ENCODE measurements at places on chromosomes 6 and 20.

DNA sequence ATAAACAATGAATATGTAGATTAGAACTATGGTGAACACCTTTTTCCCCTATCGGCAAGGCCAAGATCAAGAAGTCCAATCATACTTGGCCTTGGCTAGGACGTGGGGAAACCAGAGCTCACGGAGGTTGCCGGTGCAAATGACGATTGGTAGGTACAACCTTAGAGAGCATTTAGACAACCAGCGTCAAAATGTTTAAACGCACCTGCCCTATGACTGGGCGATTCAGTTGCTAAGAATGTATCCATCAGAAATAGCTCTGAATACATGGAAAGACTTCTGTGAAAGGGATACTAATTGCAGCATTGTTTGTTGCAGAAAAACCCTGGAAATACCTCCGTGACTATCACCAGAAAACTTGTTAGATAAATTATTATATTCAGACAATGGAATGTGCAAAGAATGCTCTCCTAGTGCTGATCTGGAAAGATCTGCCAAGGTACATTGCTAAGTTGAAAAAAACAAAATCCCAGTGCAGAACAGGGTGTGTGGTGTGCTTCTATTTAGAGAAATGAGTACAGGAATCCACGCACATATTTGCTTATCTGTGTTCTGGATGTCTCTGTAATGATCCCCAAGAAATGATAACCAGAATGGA is 48.0 kb upstream of the PTPN1 start:
- no peak for DNase-seq

DNA sequence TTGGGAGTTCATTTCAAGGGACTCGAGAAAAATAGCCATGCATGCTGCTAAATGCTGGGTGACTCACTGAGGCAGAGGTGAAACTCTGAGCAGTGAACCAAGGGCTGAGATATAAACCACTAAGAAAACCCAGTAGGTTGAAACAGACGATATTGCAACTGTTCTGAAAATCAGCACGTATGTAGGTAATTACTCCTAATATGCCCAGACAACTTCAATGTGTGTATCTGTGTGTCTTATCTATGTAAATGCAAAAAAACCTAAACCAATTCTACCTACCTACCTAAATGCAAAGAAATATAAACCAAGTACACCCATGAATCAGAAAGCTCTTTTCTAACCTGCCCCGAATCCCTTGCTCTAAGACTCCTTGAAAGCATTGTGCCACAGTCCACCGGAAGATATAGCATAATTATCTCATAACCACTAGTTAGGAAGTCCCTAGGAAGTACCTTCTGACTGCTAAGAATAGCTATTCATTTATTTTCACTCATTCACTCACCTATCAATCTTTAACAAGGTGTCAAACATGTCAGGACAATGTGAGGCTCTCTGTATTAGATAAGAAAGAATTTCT is 458.7 kb upstream of the RUNX2 start:
- DNase-seq: no peak

- DNase-seq: no peak
These were observed 75.8 kb downstream of the CDH22 start for GRCh38 chr20:46232539-46232938.

DNA sequence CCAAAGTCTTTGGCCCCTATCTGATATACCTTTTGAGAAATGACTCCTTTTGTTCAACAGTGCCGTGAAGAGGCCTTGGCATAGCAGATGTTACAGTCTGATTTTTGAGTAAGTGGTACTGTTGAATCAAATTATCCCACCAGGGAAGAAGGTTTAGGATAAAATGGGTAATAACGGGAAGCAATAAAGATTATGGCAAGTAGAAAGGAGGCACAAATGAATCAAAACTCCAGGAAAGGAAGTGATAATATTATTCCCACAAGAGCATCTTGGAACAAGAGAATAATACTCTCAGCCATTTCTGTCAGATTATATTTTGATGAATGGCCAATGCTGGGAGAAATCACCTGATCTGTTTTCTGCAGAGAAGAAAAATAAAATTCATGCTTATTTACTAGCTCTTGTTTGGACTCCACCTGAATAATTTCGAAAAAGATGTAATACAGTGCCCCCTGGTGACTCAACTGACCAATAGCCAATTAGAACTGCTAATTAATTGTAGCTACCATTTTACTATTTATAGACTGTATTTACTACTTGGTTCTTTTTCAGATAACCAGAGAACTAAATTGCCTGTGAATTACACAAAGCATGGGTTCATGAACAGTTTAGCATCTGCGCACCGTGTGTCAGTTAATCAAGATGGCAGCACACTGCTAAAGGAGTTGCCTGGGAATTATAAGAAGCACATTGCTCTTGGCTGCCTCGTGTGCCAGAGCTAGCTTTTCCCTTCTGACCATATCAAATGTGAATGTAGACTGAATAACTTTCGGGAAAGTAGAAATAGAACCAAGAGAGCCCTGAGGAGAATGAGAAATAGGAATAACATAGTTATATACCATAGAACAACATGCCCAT is 78.5 kb upstream of the TRDN start:
- no peak for DNase-seq

DNA sequence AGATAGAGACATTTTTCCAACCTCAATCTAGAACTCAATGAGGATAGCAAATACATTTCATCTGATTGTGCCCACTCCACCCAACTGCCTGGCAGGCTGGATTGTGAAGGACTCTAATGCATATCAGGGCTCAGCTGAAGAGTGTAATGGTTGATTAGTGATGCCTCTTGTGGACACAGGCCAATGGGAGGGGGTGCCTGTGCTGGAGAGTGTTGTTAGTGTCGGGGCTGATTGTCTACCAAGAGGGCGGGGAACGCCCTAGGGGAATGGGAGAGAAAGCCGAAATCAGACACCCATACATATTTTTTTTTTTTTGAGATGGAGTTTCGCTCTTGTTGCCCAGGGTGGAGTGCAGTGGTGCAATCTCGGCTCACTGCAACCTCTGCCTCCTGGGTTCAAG is 103.7 kb upstream of the SALL4 start:
- no peak for DNase-seq

- no peak for DNase-seq
These were observed 144.5 kb downstream of the CEBPB start for GRCh38 chr20:50335105-50335504.

DNA sequence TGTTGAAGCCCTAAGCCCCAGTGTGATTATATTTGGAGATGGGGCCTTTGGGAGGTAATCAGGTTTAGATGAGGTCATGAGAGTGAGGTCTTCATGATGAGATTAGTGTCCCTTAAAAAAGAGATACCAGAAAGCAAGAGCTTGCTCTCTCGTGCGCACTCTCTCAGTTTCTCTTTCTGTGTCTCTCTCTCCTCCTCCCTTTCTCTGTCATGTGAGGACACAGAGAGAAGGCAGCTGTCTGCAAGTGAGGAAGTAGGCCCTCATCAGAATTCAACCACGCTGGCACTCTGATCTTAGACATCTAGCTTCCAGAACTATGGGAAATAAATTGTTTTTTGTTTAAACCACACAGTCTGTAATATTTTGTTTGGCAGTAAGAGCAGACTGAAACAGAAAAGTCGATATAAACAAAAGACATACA is 180.5 kb downstream of the IBTK start:
- no peak for DNase-seq

GRCh38 chr6:165702669-165703068 is 39.6 kb upstream of the PDE10A start:
- no peak for DNase-seq

DNA sequence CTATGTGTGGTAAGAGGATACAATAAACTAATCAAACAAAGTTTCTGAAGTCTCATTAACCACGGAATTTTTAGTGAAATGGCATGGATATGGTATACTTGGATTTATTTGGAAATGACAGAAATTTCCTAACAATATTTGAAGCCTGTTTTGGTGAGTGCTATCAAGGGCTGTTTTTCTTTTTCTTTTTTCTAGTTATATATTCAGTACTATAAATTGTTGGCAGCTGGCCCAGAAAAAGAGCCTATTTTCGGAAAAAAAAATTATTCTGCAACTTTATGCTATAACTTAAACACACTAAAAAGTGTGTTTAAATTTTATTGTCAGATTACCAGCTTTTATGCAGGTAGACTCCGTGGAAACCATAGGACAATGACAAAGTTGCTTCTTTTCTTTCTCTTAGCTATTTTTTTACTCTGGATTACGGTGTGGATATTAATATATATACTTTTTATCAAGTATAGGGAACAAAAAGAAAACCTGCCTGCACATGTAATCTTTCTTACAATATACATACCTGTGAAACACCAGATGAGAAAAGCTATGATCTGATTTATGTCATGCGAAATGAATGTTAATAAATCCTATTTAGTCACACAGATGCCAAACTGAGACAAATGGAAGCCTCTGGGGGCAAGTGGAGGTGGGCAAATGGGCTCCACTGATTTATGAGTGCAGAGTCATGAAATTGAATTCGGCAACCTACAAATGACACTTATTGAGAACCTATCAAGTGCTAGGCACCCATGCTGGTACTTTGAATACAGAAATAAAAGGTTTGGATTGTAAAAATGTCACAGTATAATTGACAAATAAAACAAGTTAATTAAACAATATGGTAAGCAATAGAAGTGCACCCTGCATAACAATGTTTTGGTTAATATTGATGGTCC is 919.5 kb upstream of the FLRT3 start:
- no peak for DNase-seq

DNA sequence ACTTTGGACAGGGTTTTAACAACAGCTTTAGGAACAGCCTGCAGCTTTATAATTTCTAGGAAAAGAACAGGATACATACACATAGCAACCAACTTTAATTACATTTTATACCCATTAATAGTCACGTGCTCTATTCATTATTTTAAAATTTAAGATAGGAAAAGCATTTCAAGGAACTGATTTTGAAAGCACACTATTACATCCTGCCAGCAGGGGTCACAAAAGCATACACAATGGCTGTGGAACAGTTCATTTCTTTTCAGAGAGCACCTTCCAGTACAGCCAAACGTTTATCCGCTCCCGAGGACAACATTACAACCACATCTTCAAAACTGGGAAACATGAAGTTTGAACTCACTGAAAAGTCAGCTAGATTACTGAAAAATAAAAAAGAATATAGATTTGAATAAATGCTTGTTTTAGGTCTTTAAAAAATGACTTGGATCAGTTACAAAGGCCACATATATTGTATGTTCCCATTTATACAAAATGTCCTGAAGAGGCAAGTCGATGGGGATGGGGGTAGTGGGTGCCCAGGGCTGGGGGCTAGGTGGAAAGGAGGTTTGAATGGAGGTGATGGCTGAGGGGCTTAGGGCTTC is 104.6 kb upstream of the EXOC2 start:
- no peak for DNase-seq

GRCh38 chr6:53837865-53838769 is 43.3 kb downstream of the LRRC1 start:
- DNase-seq: no peak

DNA sequence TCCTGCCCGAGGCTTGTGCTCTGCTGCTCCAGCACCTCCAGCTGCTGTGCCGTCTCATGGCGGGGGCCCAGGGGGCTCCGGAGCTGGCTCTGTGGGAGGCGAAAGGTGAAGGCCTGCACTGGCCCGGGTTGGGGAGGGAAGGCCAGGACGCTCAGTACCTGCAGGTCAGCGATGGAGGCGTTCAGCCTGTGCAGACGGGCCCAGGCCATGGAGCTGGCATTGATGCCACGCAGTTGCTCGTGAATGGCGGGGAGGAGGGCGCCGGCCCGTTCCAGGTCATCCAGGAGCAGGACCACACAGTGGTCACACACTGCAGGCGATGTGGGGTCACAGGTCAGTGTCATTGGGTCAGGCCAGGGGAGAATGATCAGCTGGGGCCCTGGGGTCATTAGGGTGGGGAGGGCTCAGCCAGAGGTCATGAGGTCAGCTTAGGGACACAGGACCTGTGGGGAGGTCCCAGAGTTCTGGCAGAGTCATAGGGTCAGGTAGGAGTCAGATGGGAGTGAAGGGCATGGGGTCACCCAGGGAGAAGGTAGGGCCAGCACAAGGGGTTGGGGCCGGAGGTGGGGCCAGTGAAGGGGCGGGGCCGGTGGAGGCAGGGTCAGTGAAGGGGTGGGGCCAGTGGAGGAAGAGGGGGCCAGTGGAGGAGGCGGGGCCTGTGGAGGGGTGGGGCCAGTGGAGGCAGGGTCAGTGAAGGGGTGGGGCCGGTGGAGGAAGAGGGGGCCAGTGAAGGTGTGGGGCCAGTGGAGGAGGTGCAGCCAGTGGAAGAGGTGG is 18.0 kb downstream of the ADRM1 start:
- no peak for DNase-seq

DNA sequence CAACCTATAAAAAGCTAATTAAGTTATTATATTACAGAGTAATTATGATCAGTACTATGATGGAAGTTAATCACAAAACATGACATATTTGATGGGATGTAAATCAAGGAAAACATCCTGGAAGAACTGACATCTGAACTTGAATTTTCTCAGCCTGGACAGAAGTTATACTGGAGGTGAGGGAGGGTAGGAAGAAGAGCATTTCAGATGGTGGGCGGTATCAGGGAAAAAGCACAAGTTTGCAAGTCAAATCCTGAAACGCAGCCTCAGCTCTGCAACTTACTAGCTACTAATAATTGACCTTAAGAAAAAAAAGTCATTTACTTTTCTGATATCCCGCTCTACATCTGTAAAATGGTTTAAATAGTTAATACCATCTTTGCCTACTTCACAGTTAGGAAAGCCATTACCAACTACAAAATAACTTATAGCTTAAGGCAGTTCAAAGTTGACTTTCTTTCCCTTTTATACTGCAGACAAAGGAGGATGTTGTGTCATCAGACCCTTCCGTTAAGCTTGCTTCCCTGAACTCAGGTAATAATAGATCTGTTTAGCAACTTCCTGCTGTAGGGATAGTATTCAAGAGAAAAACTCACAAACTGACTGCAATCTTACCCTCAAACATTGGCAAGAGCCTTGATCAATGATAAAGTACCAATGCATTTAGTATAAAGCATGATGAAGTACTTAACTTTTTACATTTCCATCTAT is 21.0 kb downstream of the NOL7 start:
- no peak for DNase-seq

- no peak for DNase-seq
These were observed 202.9 kb downstream of the ZNF217 start for GRCh38 chr20:53390770-53391169.

- DNase-seq: no peak
These were observed 1.8 kb downstream of the RPL10A start for GRCh38 chr6:35469751-35470662.

- DNase-seq: no peak
These were observed 38.0 kb downstream of the TTLL9 start for GRCh38 chr20:31908424-31908823.

GRCh38 chr6:100678027-100678426 is 203.1 kb downstream of the ASCC3 start:
- no peak for DNase-seq

- no peak for DNase-seq
These were observed at the start of the genes PPIL6 and SMPD2 for GRCh38 chr6:109440331-109441068. TSS of gene PPIL6 (minus strand) at chr6:109440628. CDS start at chr6:109440590, 38 bp downstream. TSS of gene SMPD2 (plus strand) at chr6:109440724. CDS start at chr6:109441122, 398 bp downstream.
